ENCODE measurements at places on chromosomes 1 and 21.
A peak's percentile ranks its signal among the peaks of the same experiment; 100 is the strongest.

DNA sequence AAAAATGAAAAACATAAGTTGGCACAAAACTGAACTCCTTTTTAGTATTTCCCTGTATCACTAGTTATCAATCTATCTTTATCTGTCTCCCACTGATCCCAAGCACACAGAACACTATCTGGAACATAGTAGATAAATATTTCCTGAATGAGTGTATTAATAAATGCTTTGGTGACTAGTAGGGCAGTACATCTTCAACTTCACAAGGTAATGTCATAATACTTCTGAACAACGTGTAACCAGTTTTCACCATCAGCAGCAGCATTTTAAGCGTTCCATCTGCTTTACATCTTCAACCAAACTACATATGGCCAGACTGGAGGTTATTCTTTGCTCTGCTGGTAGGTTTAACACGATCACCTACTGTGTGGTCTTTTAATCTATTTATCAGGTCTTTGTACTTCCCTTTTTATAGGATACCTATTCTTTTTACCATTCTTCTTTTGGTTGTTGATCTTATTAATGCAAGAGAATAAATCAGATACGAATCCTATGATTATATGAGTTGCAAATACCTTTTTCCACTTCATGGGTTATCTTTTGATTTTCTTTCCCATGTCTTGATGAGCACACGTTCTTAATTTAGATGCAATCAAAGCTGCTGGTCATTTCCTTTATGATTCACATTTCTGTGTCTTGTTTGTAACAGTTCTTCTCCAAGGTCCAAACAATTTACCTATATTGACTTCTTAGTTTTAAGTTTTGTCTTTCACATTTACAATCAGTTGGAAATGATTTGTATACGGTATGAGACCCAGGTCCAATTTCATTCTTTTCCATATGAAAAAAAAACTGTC is 16.3 kb downstream of the GPBP1L1 start:
- no peak for DNase-seq

- DNase-seq: no peak
Observed at GRCh38 chr1:94741996-94742395, 78.2 kb upstream of the SLC44A3 start.

DNA sequence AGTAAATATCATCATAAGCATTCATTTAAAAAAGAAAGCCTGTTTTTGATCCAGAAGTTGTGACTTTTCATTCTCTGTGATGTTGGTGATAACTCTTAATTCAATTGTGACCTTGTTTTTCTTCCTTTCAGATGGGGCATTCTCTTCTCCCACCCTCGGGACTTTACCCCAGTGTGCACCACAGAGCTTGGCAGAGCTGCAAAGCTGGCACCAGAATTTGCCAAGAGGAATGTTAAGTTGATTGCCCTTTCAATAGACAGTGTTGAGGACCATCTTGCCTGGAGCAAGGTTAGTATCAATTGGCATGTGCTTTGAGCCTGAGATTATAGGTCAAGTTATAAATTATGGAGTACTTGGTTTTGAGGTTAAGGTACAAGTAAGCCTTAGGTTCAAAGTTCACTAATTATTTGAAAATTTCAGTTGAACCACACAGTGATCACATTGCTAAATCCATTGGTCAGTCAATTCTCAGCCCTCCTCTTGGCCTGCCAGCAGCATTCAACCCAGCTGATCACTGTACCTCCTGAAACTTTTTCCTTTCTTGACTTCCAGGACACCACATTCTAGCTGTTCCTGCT is 4.1 kb downstream of the PRDX6 start:
- DNase-seq: no peak

- no peak for DNase-seq
Observed at GRCh38 chr1:20152599-20152930, 13.4 kb downstream of the PLA2G2F start.

DNA sequence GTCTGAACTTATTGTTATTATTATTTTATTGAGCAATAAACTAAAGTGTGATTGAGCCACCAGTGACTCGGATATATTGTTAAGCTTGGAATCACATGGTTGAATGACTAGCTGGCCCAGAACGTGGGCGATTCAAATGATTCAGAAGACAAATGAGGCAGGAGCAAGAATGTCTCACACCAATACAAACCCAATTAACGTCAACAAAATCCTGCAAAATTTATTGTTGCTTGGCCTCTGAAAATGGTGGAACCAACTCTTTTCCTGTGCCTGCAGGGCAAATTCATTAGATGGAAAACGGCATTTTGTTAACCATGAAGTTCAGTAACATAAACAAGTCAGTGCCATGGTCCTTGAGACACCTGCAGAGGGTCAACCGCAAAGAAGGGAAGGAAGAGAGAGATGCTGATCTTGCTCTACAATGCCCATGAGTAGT is 482.0 kb downstream of the SETD4 start:
- no peak for DNase-seq

GRCh38 chr1:10671622-10672342 is 124.7 kb downstream of the CASZ1 start:
- DNase-seq: peak; percentile 36

- DNase-seq: no peak
Observed at GRCh38 chr1:24567792-24568388, 12.0 kb downstream of the NCMAP start.

DNA sequence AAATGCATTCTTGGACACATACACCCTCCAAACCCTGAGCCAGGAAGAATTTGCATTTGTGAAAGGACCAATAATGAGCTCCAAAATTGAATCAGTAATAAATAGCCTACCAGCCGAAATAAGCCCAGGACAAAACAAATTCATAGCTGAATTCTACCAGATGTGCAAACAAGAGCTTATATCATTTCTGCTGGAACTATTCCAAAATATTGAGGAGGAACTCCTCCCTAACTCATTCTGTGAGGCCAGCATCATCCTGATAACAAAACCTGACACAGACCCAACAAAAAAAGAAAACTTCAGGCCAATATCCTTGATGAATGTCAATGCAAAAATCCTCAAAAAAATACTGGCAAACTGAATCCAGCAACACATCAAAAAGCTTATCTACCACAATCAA is 6.7 kb downstream of the SPRR2E start:
- DNase-seq: no peak

DNA sequence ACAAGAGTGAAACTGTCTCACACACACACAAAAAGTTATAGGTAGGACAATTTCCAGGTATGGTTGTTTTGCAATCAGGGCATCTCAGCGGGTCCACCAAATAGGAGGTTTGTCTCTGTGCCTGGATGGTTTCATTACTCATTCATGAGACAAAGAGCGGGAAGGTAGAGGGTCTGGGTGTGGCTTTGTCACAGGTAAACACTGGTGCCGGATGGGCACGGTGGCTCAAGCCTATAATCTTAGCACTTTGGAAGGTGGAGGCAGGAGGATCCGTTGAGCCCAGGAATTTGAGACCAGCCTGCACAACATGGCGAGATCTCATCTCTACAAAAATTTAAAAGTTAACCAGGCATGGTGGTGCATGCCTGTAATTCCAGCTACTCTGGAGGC is 16.3 kb upstream of the ERVH48-1 start:
- no peak for DNase-seq

GRCh38 chr1:8281843-8282509 is 35.9 kb upstream of the SLC45A1 start:
- DNase-seq: no peak

DNA sequence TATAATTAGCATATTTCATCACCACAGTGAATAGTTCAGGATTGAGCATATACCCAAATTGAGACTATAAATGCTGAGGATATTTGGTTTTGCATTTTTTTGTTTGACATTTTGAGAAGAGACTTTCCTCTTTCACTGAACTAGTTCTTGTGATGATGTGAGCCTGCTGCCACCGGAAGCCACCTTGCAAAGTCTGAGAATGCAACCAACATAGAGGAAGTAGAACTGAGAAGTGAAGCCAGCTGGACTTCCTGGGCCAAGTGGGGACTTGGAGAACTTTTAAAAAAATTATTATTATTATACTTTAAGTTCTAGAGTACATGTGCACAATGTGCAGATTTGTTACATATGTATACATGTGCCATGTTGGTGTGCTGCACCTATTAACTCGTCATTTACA is 102.3 kb downstream of the RPE65 start:
- DNase-seq: no peak

DNA sequence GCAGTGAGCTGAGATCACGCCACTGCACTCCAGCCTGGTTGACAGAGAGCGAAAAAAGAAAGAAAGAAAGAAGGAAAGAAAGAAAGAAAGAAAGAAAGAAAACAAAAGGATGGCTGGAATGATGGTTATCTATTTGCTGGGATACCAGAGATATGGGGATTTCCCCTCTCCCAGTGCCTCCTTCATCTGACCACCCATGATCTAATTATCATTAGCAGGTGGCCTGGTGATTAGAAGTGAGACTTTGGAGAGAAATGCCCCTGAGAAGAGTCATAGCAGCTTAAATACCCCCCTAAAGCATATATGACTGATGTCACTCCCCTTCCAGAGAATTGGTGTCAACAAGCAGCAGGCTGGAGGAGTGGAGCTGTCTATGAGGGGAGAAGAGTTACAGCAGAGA is 1.3 kb upstream of the NPPB start:
- DNase-seq: no peak

- DNase-seq: peak; percentile 30
Observed at GRCh38 chr1:14682941-14683621, 84.6 kb downstream of the KAZN start.

DNA sequence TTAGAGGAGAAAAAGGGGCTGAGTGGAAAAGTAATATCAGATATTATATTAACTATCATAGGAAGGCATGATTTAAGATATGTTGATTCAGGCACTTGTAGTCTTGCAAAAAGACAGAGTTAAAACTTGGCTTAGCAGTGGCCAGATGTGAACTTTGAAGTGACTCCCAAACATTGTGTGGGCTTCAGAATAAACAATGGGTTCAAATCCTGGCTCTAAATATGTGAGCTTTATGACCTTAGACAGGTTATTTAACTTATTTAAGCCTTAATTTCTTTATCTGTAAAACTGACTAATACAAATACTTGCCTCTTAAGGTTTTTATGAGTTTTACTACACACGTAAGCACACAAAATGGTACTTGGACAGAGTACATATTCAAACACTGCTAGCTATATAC is 85.9 kb downstream of the TNFSF18 start:
- DNase-seq: no peak

GRCh38 chr1:65208563-65208973 is 60.6 kb downstream of the AK4 start:
- no peak for DNase-seq

All from HEK293T (cell line).